Fibroblast of skin of left quadriceps (primary cell): ENCODE measurements at places on chromosomes 1 and 21.

DNA sequence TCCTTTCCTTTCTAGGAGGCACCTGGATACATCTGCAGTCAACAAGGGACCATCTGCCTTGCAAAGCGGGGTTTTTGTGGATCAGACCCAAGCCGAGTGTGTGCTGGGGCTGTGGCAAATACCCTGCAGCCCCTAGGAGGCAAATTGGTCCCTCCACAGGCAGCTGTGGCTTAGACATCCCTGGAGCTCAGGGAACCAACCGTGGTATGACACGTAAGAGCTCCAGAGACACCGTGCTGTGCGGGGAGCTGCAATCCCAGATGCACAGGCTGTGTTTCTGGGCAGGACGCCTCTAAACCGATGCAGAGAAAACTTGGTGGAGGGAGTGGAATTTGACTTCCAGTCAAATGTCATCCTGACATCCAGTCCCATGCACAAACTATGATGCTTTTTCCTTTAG lies 141.5 kb downstream of the KAZN start:
- DNase-seq, result peak; percentile 11

DNA sequence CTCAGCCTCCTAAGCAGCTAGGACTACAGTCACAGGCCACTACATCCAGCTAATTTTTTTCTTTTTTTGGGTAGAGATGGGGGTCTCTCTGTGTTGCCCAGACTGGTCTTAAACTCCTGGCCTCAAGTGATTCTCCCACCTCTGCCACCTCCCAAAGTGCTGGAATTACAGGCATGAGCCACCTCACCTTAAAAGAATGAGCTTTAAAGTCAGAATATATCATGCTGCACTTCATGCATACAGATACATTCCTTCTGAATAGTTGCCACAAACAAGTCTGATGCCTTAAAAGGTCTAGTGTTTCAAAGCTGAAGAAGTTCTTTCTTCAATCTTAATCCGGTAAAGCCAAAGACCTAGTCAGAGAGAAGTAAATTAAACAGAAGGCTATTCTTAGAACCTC lies 23.8 kb upstream of the CPLANE2 start:
- peak; percentile 39 for DNase-seq

DNA sequence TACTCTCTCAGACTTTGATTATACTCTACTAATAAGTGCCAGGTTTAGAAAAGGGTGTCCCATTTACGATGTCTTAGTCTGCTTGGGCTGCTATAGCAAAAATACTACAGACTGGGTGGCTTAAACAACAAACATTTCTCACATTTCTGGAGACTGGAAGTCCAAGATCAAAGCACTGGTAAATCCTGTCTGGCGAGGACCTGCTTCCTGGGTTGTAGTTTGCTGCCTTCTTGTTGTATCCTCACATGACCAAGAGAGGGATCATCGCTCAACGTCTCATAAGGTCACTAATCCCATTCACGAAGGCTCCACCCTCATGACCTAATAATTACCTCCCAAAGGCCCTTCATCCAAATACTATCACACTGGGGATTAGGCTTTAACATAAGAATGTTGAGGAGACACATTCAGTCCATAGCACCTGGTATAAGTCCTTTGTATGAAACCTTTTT lies 12.0 kb downstream of the PRDX6 start:
- DNase-seq, result no peak

GRCh38 chr1:161749509-161750407 lies at the start of gene DUSP12:
Gene DUSP12 (plus strand): TSS chr1:161749786. CDS start chr1:161749802, 16 bp downstream.
- DNase-seq, result peak; percentile 87

DNA sequence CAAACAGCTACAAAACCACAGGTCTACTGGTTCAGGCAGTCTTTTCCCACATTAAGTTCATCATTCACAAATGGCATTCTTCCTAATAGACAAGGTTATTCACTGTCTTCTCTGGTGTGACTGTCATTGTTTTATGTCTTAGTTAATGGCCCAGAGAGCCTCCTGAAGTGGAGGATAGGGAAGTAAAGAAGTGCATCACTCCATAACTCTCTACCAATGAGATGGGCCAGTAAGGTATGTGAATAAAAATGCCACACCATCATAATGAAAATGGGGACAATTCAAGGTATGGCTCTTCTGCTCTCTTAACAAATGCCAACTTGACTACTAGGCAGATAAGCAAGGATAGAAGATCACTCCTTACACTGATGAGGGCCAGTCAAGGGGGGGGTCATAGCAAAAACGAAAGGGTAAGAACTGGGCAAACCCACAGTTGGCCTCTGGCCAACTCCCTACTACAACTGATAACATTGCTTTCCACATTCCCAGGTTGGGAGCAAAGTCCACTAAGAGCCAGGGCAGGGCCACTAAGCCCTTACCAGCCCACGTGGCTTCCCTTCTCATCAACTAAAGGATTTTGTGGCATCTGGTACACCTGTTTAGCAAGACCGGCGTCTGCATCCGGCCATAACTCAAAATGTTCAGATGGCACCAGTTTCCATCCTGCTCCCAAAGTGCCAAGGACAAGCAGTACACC lies 10.0 kb downstream of the PABPC4 start:
- DNase-seq, result no peak
